ENCODE measurements at places on chromosomes 4 and X.

DNA sequence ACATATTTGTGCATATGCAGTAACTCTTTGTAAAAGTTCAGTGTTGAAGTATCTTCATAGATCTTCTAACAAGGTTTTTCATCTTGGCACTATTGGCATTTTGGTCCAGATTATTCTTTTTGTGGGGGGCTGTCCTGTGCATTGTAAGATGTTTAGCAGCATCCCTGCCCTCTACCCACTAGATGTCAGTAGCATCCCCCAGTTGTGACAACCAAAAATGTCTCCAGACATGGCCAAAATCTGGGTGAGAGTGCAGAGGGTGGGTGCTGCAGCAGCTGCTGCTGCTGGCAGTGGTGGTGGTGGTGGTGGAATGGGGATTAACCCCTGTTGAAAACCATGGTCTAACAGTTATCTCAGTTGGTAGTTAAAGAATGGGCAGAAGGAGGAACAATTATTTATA, 370.0 kb downstream of the GPAT3 start:
- peak; percentile 3 for DNase-seq

GRCh38 chr4:30720021-30720660, at the start of gene PCDH7:
Gene PCDH7 (plus strand): TSS chr4:30720369. CDS start chr4:30721423, 1,054 bp downstream.
- DNase-seq = no peak

DNA sequence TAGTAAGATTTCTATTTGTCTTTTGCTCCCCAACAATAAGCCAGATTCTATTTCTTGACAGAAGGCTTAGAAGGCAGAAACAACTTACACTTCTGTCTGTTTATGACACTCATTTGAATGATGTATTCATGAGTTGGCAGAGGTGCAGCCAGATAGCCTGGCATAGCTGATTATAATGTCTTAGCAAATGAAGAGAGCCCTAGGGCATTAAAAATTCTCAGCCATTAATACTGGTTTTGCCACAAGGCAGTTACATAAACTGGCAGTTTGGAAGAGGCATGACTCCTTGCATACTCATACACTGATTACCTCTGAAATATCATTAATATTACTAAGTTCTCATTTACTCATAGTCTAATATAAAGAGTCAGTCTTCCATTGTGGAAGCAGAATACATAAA, 728.5 kb upstream of the NDST4 start:
- no peak for DNase-seq

DNA sequence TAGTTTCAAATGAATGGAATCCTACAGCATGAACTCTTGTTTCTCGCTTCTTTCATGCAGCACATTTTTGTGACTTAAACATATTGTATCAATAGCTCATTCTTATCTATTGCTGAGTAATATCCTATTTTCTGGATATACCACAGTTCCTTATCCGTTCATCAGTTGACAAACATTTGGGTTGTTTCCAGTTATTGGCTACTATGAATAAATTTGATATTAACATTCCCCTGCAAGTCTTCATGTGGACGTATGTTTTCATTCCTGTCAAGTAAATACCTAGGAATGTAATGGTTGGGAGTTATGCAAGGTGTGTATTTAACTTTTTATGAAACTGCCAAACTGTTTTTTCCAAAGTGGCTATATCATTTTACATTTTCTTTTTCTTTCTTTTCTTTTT, 114.0 kb upstream of the SH3RF1 start:
- no peak for DNase-seq

GRCh38 chr4:48215977-48216376, 53.7 kb downstream of the TEC start:
- DNase-seq = no peak

- DNase-seq = peak; percentile 70
These were observed at the start of gene GRPR for GRCh38 chrX:16123222-16123786. Gene GRPR (plus strand): TSS chrX:16123565. CDS start chrX:16123954, 389 bp downstream.

GRCh38 chrX:670645-671044, 40.1 kb downstream of the SHOX start:
- DNase-seq = no peak

DNA sequence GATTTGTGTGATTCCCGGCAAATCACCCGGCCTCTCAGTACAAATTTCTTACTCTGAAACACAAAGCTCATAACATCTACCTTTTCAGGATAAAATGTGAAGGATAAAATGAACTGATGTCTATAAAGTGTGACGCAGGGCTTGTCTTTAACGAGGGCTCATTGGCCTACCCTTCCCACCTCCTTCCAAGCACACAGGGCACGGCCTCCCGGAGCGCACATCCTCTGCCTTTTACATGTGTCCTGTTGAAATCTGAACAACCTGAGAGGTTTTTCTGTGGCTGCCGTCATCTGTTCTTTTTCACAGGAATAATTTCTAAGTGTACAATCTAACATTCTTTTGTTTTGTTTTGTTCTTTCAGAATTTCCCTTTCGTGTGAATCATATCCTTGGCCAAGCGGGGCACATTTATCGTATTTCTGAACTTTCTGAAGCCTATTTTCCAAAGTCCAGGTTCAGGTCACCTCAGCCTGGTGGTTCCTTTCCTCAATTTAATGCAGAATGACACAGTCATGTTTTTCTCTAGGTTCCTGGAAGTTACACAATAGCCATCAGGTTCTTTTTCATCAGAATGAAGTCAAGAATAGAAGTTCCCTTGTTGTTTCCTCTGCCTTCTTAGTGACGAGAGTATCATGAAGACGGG, 53.1 kb upstream of the SPRY1 start:
- DNase-seq = no peak

- DNase-seq = peak; percentile 62
These were observed at the start of gene CHST7 for GRCh38 chrX:46573331-46573891. Gene CHST7 (plus strand): TSS chrX:46573765. CDS start chrX:46573932, 167 bp downstream.

DNA sequence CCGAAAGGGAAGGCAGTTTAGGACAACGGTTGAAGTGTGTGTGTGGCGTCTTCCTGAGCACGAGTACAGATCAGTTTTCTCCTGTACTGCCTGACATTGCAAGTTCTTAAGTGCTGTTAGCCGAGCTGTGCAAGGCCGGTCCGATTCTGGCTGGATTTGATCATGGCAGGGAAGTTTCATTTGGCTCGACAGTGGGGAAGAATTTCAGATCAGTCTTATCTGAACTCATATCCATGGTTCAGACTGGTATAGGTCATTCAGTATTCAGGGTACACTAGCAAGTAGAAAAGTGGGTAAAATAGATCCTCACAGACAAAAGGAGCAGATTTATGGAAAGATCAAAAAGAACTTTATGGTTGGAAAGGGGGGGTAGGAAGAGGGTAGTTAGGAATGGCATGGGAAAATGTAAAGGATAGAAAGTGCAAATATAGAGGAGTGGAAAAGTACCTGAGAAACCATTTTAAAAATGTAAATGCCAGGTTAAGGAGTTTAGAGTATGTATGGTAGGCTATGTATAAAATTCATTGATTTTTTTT, 716 bp downstream of the THAP9 start:
- DNase-seq = no peak

DNA sequence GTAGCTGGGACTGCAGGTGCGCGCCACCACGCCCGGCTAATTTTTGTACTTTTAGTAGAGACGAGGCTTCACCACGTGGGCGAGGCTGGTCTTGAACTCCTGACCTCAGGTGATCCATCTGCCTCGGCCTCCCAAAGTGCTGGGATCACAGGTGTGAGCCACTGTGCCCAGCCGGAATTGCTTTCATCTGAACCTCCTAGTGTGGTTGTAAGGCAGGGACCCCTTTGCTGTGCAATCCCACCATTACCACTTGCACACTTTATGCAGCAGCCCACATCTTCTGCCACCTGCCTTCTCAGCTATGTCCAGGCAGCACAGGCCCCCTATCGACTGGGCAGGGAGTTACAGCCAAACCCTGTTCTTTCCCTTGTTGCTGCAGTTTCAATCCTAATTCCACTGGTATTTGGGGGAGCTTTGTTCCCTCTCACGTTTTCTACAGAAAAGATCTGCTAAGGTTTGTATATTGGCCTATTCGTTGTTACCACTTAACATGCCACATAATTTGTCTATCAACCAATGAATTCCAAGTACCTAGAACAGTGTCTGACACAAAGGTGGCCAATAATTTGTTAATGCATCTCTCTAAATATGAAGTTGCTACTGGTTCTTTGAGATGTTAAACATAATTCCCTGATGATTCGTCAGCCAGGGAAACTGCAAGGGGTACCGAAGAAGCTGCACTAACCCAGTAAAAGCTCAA, 6.5 kb downstream of the RPL39 start:
- peak; percentile 68 for DNase-seq

- DNase-seq = no peak
These were observed 8.4 kb upstream of the PRPS1 start for GRCh38 chrX:107619885-107620322.

- no peak for DNase-seq
These were observed 2.7 kb upstream of the AMELX start for GRCh38 chrX:11290416-11291102.

GRCh38 chr4:117755438-117755837, 278.8 kb upstream of the NDST3 start:
- DNase-seq = no peak

GRCh38 chr4:147833254-147833653, 101.4 kb downstream of the ARHGAP10 start:
- DNase-seq = no peak

DNA sequence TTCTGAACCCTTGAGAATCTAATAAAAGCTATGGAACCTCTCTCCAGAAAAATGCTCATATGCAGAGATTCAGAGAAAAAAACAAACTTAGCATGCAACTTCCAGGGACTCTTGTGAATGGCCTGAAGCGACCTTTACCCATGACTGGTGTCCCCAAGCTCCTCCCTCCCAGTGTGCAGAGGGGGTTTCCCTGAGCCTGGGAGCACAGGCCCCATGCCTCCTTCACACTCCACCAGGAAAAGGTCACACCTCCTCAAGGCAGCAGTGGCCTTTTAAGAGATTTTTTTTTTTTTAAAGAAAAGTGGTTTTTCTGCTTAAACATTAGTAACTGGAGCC, 13.3 kb upstream of the UBA6 start:
- peak; percentile 17 for DNase-seq

GRCh38 chr4:163949976-163950601, 455.6 kb downstream of the TMA16 start:
- DNase-seq = no peak

DNA sequence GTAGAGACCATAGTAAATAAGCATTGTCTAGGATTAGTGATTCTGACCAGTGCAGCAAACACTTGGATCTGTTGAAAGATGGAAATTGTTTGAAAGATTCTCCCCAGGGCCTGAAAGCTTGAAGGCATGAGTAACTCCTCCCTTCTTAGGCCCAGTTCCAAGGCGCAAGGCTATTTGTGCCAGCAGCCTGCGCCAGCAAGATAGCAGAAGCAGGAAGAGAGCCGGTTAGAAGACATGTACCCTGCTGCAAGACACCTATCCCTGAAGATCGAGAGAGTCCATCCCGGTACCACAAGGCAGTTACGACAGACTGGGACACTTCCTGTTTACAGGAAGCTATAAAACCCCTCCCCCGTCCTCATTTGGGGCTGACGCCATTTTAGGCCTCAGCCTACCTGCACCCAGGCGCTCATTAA, 72.4 kb upstream of the JADE1 start:
- no peak for DNase-seq

GRCh38 chrX:29813174-29813573, 402.2 kb upstream of the MAGEB2 start:
- no peak for DNase-seq

- DNase-seq = no peak
These were observed 778.1 kb upstream of the SLIT2 start for GRCh38 chr4:19473569-19473968.

DNA sequence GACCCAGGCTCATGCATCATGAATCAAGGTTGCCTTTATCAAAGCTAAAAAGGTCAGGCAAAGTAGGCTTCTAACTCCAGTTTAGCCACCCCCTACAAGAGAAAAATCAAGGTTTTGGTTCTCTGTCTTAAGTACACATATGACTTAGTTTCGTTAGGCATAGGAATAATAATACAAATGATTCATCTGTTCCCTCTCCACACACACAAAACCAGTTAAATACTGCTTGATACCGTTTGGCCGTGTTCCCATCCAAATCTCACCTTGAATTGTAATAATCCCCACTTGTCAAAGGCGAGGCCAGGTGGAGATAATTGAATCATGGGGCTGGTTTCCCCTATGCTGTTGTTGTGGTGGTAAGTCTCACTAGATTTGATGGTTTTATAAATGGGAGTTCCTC, 226.2 kb downstream of the HS6ST2 start:
- DNase-seq = no peak

- no peak for DNase-seq
These were observed 41.8 kb upstream of the TXK start for GRCh38 chr4:48175806-48176205.

- peak; percentile 91 for DNase-seq
These were observed 2.3 kb upstream of the SOWAHD start for GRCh38 chrX:119755981-119756533.

GRCh38 chr4:128386761-128387599, 99.4 kb upstream of the PGRMC2 start:
- DNase-seq = no peak

GRCh38 chr4:4568806-4569427, 27.1 kb upstream of the STX18 start:
- DNase-seq = no peak

DNA sequence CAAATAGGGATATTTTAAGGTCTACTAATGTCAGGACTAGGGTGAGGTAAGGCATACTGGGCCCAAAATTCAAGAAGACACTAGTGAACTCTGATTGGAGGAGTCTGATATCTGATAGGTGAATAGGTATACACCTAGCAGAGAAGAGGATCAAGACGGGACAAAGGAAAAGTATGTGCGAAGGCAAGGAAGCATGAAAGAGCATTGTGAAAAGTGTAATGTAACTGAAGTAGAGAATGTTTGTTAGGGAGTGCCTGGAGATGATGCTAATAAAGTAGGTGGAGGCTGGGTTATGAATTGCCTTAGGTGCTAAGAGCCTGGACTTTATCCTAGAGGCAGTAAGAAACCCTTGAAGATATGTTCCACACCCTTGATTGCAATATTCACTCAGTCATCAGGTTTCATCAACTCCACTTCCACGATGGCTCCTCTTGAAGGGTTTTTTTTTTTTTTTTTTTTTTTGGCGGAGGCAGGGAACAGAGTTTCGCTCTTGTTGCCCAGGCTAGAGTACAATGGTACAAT, 49.9 kb upstream of the XIAP start:
- DNase-seq = no peak

- DNase-seq = no peak
These were observed 318.5 kb downstream of the EVC2 start for GRCh38 chr4:5389756-5390310.

- DNase-seq = peak; percentile 20
These were observed 1.5 kb upstream of the TMA16 start for GRCh38 chr4:163492951-163493504.

- no peak for DNase-seq
These were observed 13.7 kb upstream of the DHX15 start for GRCh38 chr4:24598025-24598424.
